ENCODE measurements at places on chromosomes 6 and 20.

DNA sequence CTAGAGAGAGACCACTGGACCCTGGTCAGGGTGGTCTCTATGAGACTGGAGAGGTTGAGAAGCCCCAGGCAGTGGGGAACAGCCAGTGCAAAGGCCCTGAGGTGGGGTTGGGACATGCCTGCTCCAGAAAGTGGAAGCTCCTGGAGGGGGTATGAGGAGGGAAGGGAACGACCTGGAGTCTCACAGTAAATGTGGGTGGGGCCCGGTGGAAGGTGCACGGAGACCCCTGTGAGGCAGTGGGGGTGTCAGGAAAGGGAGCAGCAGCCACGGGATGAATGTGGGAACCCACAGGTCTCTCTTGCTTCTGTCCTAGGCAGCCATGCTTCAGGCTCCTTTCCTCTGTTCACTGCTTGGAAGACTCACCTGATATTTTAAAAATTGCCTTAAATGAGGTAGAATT is 1.3 kb upstream of the CST1 start:
- DNase-seq, result no peak

- DNase-seq, result no peak
These were observed 209.2 kb downstream of the ANKRD60 start for GRCh38 chr20:58019027-58019849.

DNA sequence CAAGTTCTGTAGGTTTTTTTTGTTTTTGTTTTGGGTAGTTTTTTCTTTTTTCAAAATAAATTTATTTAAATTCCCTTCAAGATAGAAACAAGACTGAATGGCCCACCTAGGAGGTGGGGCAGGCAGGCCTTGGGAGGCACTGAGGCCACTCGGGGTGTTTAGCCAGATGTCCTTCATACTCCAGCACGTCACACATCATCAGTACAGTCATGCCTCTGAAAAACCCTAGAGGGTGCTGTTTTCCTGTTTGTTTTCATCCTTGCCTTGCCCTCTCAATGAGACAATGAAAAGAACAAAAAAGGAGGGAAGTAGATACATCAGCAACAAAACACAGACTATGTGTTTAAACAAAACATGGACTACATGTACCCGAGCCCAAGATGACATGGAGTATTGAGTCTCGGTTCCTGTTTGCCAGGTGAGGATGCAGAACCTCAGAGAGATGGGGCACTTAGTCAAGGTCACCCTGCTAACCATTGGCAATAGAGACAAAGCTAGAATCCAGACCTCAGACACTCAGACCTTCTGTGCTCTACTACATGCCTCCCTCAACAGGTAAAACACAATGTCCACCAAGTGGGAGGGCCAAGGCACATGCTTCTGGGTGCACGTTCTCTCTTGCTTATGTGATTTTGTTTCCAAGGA is 26.8 kb upstream of the CLIC5 start:
- DNase-seq, result no peak

GRCh38 chr20:34269996-34270627 is 28.9 kb downstream of the ASIP start:
- DNase-seq, result no peak

DNA sequence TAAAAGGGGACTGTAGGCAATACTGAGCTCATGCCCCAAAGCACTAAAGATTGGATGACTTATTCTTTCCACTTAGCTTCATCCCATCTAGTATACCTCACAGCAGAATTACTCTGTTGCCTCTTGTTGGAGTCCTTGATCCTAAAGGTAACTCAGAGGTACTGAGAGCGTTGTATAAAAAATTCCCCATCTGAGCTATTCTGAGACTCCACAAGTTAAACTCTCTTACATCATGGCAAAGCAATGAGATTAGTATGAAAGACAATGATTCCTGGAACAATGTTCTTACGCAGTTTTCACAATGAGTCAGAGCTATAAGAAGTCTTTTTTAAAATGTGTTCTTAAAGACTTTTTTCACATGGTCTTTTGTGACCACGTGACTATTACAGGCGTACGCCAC is 370.1 kb downstream of the ADGRB3 start:
- no peak for DNase-seq

DNA sequence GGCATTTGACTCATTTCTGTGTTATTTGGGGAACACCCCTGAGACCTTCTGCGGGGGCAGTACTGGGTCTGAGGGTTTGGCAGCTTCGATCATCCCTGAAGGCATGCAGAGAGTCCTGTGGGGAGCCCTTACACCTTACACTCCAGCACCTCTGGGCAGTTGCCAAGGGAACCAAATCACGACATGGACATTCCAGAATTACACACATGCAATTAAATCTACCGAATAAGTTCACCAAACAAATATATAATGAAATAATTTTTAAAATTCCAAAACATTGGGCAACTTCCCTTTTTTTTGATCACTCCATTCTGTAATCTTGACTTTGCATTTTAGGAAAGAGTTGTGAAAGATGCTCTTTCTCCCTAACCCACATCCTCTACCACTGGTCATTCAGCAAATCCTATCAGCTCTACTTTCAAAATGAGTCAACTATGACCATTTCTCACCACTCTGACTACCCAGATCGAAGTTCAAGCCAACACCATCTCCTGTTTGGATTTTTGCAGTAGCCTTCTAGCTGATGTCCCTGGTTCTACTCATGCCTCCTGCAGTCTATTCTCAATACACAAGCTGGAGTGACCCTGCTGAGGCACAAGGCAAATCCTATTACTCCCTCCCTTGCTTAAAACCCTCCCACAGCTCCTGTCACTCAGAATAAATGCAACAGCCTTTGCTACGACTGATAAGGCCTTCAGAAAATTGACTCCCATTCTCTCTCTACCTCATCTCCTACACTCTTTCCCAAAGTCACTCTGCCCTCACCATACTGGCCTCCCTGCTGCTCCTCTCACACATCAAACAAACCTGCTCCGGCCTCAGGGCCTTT is 533.3 kb downstream of the HACE1 start:
- DNase-seq, result no peak

GRCh38 chr6:146357578-146358430 is 185.8 kb upstream of the RAB32 start:
- no peak for DNase-seq
